Karpas-422 (cell line): ENCODE measurements at places on chromosomes 6 and 20.

DNA sequence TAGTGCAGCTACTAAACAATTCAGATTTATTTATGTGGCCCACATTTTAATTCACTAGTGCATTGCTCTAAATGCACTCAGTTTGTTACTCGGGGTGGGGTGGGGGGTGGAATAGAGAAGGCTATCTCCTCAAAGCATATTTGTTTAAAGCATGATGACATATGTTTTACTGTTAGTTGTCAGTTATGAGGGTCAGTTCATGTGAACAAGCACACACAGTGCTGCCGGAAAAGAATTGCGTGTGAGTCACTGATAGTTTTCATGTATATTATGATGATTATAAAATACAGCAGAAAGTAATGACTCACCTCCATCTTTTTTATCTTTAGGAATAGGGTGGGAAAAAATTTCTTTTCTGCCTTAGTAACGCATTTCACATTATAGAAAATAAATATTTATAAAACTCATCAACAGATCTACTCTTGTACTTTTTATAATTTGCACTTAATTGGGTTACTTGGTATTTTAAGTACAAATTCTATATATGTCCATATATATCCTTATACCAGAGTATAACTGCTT lies 42.2 kb upstream of the STXBP5 start:
- DNase-seq: no peak

DNA sequence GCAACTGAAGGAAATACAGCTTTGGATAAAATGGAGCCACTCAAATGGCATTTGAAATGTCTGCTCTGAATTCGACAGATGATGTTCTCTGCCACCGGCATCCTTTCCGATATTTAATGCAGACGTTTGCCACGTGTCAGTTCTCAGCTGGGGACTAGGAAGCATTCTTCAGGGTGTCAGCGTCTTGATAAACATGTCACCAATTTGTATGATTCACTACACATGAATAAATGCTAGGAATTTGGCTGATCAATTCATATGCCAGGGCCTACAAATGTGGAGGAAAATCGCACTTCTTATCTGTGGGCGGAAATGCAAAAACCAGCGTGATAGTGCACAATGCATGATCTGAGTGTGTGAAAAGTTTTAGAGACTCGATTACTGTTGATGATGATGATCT lies 169.5 kb downstream of the SLC24A3 start:
- DNase-seq: no peak

- DNase-seq: no peak
These were observed 62.6 kb downstream of the BACH2 start for GRCh38 chr6:90233994-90234393.

- no peak for DNase-seq
These were observed 61.1 kb upstream of the GLP1R start for GRCh38 chr6:38987503-38987902.

DNA sequence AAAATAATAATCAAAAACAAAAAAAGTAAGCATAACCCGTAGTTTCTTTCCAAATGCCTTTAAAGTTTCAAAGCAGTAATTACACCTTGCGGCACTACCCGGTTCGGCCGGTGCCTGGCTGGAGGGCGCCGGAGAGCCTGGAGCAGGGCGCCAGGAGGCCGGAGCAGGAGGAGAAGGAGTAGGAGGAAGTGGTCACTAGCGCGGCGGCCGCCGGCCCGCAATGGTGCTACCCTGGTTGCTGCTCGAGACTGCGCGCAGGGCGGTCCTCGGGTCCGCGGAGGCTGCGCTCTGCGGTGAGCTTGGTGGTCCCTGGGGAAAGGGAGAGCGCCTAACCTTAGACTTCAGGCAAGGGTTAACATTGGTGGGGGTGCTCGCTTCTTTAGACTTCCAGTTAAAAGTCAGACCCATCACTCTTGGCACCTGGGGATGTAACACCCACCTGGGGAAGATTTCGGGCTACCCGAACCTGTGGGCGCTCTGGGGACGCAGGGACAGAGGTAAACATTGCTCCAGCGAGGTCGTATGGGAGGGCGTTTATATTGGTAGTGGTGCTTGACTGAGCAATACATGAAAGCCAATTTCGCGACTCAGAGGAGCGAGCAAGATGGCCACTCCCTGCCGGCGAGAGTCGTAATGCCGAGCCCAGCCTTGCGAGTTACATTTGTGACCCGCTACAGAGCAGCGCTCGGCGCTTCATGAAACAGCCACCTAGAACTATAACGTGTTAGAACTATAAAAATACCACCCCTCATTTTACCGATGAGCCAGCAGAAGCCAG lies 5.8 kb upstream of the USP45 start:
- DNase-seq: peak; percentile 93

DNA sequence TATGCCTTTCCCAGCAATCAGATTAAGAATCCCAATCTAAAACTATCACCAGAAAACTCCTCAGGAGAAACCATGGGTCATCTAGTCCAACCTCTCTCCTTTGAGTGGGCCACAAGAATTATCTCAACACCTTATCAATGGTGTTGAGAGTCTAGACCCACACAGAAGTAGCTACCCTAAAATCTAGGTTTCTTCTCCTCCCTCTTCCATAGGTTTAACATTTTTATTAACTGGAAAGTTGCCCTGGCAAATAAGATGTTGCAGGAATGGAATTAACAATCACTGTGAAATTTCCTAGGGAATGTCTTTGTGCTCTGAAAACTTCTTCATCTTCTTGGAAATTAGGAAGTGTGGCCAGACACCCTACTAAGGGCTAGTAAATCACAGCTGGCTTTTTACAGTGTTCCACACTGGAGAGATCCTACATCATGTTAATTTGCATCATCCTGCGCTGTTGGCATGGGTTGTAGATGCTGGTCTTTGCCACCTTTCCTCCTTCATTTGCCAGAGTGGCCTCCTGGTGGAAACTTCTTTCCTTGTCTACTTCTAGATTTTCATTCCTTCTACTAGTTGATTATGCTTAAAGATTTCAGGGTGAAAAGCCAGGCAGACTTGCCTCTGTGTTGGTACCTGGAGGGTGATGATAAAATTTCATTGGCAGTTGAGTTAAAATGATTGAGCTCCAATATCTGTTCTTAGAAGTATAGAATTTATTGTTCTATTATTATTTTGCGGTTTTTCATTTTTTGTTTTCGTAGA lies 2.7 kb downstream of the TNFAIP3 start:
- peak; percentile 29 for DNase-seq

DNA sequence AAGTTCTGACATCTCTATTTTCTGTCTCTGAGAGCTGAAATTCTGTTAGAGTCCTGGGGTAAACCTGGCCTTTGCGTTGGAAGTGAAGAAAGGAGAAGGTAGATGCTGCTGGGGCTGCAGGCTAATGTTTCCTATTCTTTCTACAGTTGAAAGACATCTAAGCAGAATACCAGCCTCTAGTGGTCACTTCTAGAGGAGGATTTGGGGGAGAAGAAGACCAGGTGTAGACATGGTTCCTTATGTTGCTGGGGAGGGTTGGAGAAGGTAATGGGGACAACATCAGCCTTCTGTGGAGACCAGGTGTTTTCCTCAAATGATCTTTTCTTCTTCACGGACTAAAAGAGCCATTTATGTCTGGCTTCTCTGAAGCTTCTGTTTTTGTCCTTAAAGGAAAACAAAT lies 62.6 kb downstream of the BTBD3 start:
- no peak for DNase-seq

GRCh38 chr6:26404546-26404945 lies 2.5 kb downstream of the BTN3A1 start:
- DNase-seq: peak; percentile 59

DNA sequence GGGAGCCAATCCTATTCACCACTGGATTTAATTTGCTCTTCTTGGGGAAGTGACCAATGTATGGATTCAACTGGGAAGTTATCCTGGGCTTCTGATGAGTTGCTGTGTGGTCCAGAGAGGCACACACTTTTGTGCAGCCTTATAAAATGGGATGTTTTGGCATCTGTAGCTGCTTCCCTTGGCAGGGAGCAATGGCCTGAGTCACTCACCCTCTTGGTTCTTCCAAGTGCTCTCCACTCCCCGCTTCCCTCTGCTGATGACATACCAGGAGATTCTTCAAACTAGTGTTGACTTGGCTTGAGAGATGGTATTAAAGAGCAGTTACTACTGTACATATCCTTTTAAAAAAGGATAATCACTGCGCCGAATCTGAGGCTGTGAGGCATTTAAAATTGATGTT lies 105.8 kb downstream of the JARID2 start:
- DNase-seq: no peak

DNA sequence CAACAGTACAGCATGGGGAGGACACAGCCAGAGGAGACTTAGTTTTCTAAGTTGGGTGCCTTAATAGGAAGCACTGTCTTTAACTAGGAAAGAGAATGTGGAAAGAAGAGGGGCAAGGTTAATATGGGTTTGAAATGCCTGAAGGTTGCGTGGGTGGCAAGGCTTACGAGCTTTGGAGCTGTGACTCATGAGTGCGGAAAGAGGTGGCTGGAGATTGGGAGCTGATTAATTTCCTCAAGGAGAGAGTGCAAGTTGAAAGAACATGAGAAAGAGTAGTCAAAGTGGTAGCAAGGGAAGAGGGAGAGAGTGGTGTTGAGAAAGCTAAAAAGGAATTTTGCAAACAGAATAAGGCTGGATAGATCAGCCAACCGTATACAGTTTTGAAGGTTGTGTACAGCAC lies 315.1 kb upstream of the PRND start:
- DNase-seq: no peak

DNA sequence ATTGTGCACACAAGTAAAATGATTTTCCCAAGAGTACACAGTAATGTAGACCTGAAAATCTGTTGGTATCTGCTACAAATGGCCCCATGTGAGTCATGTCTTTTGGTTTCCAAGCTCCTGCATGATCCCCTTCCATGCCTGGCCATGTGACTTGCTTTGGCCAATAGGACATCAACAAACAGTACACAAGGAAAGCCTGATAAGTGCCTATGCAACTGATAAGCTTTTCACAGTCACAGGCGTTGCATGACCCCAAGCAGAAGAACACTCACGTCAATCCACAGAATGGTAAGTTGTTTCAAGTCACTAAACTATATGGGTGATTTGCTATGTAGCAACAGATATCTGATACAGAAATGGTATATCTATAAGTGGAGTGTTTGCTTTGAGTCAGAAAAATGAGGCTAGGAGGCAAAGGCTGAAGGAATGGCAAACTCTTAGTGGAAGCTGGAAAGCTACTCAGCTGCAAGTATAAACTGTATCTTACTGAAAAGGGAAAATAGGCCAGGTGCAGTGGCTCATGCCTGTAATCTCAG lies 160.1 kb upstream of the BEND3 start:
- no peak for DNase-seq

DNA sequence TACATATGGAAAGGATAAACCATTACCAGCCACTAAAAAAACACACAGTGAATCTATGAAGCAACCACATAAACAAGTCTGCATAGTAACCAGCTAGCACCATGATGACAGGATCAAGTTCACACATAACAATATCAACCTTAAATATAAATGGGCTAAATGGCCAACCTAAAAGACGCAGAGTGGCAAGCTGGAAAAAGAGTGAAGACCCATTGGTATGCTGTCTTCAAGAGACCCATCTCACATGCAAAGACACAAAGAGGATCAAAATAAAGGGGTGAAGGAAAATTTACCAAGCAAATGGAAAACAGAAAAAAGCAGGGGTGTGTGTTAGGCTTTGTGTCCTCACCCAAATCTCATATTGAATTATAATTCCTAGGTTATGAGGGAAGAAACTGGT lies 909.2 kb downstream of the EPHA7 start:
- no peak for DNase-seq

GRCh38 chr6:81572020-81572419 lies 180.5 kb downstream of the TENT5A start:
- no peak for DNase-seq

DNA sequence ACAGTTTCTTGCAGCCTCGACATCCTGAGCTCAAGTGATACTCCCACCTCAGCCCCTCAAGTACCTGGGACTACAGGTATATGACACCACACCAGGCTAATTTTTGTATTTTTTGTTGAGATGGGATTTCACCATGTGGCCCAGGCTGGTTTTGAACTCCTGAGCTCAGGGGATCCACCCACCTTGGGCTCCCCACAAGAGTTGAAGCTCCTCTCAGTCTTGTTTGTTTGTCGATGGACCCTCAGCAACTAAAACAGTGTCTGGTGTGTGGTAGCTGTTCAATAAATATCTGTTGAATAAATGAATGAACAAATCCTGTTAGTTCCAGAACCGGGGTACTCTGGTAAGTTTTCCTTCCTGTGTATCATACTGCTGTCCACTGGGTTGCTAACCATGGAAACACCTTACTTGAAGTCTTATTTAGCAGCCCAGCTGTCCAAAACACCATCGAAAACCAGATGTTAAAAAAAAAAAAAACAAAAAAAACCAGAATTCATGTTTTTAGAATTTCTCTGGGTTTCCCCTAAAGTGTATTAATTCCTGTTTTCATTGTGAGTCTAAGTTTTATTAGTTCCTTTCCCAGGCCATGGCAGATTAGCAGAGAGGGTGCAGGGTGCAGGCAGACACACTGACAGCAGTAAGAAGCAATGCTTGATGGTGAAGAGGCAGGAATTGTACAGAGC lies 7.8 kb upstream of the EZR start:
- DNase-seq: no peak

DNA sequence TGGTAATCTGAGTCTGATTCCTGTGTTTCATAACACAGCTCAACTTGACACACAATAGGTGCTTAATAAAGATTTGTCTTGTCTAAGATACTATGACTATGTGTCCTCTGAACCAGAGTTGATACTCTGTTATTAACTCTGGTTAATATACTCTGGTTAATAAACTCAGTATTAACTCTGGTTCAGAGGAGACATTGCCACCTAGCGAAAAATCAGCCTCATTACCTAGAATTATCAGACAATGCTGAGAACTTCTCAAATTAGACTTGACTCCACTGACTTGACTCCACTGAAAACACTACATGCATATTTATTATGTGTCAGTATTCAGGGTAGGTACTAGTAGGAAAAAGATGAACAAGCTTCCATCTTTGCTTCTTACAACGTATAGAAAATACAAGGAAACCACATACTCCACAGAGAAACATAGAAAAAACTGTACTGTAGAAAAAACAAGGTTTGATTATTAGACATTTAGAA lies 73.9 kb downstream of the AHI1 start:
- peak; percentile 81 for DNase-seq

DNA sequence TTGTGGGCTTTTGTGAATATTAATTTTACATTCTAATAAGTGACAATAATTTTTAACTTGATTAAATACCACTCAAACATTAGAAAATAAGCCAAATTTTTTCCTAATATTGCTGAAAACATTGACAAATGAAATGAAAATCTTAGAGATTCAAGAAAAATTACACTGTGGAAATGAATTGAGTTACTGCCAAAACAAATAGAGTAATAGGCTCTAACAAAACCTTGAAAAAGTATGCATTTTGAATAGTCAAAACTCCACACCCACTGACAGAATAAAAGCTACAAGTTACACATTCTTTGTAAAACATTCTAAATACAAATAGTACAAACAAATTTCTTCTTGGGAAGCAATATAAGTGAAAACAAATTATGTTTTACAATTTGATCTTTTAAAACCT lies 5.9 kb downstream of the TBX18 start:
- no peak for DNase-seq

GRCh38 chr20:3433744-3434143 lies 26.3 kb upstream of the DNAAF9 start:
- DNase-seq: no peak

- no peak for DNase-seq
These were observed 10.1 kb upstream of the SIRPD start for GRCh38 chr20:1567392-1568162.

- DNase-seq: no peak
These were observed 63.4 kb upstream of the ENPP5 start for GRCh38 chr6:46234156-46234556.
